Dorsolateral prefrontal cortex (tissue), 122 donors: ENCODE measurements at places on chromosomes 1 and 21. TPM values are rescaled to one million over a fixed set of nuclear protein-coding genes. Genes with fewer than 3 reads are reported as not detected.

DNA sequence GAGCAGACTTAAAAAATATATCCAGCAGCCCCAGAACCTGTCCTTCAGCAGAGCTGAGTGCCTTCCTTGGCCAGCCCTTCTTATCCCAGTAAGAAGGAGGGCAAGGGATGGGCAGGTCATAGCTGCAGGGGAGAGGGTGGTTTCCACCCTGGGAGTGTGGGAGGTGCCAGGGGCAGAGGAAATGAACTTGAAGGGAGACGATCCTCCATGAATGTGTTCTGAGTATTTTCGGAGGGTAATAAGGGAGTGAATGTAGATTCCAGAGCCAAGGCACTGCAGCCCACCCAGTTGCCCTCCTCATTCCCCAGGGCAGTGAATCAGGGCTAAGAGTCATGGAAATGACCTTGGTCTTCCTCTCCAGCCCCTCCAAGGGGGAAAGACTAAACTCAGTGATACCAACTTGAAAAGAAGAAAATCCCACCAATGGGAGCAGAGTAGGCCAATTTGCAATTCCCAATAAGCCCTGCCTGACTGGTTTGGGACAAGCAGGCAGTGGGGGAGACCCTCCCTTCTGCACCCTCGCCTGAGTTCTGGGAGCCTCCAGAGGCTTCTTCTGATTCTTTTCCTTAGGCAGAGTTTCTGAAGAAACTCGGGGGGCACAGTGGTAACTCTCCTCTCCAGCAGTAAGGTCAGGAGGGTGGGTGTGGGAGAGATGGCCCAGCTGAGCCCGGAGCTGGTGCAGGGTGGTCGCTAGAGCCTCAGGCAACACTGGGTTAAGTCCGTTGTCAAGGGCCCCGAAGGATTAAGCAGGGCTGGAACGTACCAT lies 4.2 kb downstream of the MYOG start:
- DNase-seq = no peak

GRCh38 chr1:94257444-94257843 lies 20.1 kb upstream of the ARHGAP29 start:
- no peak for DNase-seq

The BRDT gene
- total RNA-seq = not detected

The DDX20 gene
- total RNA-seq = 9.1 TPM

DNA sequence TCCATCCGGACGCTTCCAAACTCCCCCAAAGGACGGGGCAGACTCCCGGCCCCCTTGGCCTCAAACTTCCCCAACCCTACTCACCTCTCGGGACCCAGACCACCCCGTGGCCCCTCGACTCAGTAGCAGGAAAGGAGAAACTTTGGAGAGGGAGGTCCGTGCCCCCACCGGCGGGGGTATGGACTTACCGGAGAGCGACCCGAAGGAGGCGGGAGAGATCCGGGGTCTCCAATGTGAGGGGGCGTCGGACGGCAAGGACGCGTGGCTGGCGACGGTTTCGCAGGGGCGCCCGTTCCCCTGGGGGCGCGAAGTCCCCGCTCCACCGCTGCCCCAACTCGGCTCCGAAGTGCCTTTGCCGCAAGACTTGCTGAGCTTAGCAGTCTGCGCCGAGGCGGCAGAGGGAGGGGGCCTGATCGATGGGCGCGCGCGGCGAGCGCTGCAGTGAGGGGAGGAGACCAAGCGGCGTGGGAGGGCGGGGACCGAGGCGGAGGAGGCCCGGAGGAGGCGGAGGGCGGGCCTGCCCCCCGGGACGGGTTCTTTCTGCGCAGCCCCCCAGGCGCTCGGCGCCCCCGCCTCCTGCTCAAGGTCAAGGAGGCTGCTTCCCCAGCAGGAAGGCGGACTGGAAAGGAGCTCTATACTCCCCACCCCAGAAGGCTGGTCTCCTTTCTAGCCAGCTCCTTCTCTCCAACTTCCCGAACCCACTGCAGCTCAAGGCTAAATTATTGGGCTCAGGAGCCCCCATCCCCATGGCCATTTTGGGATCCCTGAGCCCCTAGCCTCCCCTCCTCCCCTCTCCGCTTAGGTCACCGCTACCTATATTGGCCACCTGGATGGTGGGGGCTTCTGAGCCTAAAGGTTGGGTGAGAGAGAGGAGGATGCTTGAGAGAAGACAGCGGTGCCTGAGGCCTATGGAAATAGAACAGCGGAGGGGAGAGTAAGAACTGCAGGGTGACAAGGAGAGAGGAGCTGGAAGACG lies at the start of gene SYT2:
TSS of gene SYT2 (minus strand) at position 385 of the 976 bp plus-strand sequence. CDS start 104,682 bp downstream, outside the sequence.
- no peak for DNase-seq

DNA sequence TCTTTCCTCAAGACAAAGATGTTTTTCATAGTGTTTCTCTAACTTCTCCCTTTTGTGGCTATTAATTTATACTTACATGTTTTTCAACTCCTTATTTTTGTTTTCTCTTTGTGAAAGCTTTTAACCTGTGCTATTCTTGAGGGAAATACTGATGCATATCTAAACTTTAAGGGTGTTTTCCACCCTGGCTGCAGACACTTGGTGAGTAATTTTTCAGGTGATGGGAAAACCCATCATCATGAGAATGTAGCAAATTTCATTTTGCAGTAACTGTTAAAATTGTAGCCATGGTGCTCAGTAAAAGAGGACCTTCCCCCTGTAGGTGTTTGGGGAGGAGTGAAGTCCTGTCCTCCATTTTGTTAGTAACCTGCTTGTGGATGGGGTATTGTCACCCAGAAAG lies 124.2 kb downstream of the LIPI start:
- DNase-seq = no peak

The KCNJ9 gene
- 110 TPM for total RNA-seq

DNA sequence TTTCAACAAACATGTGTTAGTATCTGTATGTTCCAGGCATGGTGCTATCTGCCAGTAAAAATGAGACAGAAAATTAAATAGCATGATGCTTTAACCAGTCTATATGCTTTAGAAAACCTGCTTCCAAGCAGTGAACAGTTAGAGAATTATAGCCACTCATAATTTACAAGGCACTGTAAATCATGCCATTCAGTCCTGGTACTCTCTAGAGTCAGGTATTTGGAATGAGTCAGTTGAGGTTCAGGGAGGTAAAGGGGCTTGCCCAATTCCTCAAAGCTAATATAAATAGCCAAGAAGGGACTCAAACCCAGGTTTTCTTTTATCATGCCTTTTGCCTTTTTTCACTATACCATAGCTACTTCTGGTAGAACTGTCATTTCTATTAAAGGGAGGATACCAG lies 184.4 kb downstream of the NFIA start:
- no peak for DNase-seq

DNA sequence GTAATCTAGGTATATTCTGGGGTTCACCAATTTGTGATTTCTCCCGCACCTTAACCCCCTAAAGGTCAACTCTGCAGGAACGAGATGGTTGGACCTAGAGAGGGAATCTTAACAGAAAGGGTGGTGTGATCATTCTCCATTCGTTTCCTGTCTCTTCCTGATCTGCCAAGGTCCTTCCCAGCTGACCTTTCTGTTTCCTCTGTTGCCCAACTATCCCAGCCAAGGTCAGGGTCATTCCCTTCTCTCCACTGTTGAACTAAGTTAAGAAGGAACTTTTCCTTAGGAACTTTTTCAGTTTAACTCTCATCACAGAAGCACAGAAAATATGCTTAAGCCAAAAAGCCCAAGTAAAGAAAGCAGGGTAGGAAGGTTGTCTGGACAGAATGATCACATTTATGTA lies 49.3 kb downstream of the KAZN start:
- no peak for DNase-seq

GRCh38 chr21:16215663-16216183 lies 485.9 kb downstream of the USP25 start:
- DNase-seq = no peak

DNA sequence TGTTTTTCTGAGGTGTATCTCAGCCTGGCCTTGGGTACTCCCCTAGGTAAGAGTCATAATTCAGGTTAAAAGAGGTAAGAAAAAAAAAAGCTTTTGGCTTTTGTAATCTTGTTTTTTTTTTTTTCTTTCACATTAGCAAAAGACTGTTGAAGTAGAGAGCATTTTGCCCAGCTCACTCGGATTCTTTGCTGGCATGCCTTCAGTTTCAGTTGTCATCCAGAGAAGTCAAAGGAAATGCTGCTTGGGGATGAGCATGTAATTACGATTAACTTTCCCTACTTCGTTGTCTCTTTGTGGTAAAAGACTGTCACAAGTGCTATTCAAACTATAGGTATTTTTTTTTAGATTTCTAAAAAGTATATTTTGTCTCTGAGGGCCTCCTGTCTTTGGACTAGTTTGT lies 6.3 kb downstream of the BACH1 start:
- DNase-seq = no peak

DNA sequence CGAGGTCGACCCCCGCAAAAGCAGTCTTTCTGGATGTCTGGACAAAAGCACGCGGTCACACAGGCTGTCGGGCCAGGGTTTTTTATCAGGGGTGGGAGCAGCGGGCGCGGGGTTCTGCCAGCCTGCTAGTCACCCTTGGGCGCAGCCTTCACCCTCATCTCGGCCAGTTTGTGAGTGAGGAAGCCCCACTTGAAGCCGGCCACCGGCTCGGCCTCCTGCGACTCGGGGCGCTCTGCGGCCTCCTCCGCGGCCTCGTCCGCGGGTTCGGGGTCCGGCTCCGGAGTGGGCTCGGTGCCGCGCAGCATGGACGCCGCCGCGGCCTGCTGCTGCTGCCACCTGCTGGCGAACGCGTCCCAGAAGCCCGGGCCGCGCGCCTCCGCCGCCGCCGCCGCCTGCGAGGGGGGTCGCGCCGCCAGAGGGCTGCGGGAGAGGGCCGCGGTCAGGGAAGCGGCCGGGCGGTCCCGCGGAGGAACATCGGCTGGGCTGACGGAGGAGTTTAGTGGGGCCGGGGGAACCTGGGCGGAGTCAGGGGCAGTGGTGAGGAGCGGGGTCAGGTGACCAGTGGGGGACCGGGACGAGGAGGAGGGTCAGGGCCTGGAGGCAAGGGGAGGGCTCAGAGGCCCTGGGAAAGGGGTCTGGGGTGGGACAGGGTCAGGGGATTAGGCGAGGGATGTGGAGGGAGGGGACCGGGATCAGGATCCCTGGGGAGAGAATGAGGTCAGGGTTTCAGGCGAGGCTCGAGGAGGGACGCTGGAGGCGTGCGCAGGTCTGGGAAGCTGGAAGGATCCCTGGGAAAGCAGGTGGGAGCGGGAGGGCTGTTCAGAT lies 4.5 kb downstream of the C1orf232 start:
- no peak for DNase-seq

- no peak for DNase-seq
Observed at GRCh38 chr1:193143285-193143684, 21.5 kb downstream of the CDC73 start.

The TRABD2B gene
- 0.31 TPM for total RNA-seq

The SLC6A9 gene
- total RNA-seq = 10.7 TPM

DNA sequence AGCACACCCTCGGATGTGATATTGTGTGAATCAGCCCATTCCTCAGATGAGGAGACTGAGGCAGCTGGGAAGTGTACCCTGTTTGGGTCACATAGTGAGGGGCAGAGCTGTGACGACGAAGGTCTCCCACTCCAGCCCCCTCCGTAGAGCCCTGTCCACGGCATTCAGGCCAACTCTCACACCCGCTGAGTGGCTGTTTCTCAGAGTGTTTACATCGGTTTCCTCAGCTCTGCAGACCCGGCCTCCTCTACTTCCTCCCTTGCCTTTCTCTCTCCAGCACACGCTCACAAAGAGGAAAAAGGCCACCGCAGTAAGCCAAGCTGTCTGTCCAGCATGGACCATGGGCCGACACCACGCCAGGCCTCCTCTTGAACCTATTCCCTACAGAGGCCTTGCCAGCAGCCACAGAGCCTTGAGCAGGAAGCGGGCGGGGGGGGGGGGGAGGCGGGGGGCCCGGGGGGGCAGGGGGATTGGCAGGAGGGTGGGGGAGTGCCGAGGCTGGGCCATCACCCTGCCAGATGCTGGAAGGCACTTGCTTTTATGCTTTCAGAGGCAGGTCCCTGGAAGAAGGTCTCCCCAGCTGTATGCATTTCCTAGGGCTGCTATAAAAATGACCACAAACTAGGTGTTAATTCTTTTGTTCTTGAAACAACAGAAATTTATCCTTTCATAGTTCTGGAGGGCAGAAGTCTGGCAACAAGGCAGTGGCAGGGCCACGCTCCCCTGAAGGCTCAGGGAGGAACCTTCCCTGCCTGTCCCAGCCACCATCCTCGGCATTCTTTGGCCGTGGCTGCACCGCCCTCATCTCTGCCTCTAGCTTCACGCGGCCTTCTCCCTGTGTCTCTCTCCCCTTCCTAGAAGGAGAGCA lies 178.4 kb downstream of the PSMG1 start:
- DNase-seq = peak; percentile 47

DNA sequence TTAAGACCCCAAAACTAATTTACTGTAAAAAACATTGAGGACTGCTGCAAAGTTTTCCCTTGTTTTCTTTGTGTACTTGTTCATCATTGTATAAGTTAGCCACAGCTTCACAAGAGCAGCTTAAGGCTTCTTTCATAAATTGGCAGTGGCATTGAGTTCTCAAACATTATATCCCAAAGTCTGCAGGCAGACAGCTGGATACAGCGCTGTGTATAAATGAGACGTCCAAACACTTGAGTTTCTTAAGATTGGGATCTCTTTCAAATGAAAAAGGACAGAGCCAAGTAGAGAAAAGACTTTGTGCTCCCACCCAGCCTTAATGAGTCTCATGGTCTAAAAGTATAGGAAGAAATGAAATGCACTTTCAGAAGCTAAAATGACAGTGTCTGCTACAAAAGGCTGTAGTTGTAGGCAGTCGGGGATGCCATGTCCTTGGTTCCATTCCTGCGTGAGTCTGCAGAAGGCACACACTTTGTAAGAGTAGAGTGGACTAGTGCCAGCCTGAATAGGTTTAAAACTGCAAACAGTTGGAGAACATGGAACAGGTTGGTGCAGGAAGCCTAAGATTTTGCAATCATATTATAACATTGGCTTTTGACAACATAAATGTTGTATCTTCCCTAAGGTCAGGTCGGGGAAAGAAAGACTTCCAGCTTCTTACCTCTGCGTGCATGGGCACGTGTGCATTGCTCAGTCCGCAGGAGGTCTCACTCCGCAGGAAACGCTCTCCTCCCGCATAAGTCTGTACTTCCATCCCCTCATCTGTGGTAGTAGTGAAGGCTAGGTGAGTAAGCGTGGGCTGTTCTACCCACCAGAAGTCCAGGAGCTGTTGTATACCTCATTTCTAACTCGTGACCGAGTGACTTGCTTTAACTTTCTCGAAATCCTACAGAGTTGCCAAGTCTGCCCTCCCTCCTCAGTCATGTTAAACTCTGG lies 94.4 kb downstream of the CD247 start:
- no peak for DNase-seq

DNA sequence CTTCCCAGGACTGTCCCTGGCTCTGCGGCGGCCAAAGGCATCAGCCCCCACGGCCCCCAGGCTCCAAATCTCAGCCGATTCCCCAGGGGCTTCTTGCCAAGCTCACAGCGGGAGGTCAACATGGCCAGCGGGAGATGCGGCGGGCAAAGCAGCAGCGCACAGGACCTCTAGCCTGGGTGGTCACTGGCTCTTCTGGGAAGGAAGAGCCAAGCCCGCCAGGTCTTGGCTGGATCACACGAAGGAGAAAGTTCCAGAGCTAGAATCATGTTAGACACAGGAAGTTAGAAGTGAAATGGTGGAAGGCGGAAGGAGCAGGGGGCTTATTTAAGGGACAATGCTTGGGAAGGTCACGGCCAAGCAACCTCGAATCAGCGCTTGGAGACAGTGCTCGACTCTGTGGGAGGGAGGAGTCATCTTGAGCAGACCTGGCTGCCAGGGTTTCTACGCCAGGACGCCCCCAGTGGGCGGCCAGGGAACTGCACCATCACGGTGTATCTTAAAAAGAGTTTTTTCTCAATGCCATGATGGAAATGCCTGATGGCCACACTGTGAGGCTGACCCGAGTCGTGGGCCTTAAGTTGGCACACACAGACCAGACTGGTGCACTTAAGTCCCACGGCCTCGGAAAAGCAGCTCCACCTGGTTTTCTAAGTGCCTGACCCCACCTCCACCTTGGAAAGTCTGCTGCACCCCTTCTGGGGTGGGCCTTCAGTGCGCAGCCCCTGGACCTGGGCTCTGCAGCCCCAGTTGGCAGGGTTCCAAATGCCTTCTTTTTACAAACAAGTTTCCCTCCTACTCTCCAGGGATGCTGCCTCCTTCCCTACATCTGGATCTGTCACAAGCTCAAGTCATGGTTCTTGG lies 29.3 kb downstream of the SLC66A1 start:
- peak; percentile 76 for DNase-seq
